ENCODE measurements at places on chromosomes 13 and 19. TPM values are rescaled to one million over a fixed set of nuclear protein-coding genes. Genes with fewer than 3 reads are reported as not detected.

The MAMSTR gene
- 0.55 TPM for total RNA-seq

The PNMA8B gene
- total RNA-seq: 1.2 TPM

The CGB1 gene
- total RNA-seq: not detected

The LSM7 gene
- total RNA-seq: 105 TPM

The CEACAM4 gene
- total RNA-seq: not detected

The PRR36 gene
- 0.09 TPM for total RNA-seq

The GIPR gene
- not detected for total RNA-seq

The GNA15 gene
- under 0.01 TPM for total RNA-seq

The OR7D2 gene
- total RNA-seq: not detected

The ZIC5 gene
- total RNA-seq: not detected

The KLK15 gene
- not detected for total RNA-seq

The PTPRH gene
- 4.2 TPM for total RNA-seq

The ZGLP1 gene
- total RNA-seq: 0.59 TPM
